Stimulated activated CD8-positive, alpha-beta memory T cell treated with anti-CD3 and anti-CD28 coated beads, Interleukin-12 subunit alpha, Interleukin-12 subunit beta, amount 100 ng/mL, for 1 hour (primary cell): ENCODE measurements at places on chromosomes 5 and 9.
A peak's percentile ranks its signal among the peaks of the same experiment; 100 is the strongest.

DNA sequence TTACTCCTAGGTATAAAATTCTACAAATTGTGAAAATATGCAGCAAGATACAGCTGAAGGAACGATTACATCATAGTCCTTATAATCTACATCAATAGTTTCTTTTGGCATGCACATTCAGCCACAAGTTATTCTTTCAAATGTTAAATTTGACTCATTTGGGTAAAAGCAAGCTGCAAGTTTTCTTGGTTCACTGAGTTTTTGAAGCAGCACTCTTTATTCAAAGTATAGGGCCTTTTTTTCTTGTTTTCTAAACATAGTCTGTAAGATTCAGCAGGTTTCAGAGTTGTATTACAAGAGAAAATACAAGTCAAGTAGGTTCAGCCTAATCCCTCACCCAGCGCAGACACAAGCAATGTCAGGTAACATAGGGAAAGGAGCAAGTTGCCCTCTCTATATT lies 981.5 kb downstream of the PTPRD start:
- DNase-seq, result no peak

- DNase-seq, result no peak
These were observed 168.8 kb upstream of the SLC27A6 start for GRCh38 chr5:128796506-128796905.

DNA sequence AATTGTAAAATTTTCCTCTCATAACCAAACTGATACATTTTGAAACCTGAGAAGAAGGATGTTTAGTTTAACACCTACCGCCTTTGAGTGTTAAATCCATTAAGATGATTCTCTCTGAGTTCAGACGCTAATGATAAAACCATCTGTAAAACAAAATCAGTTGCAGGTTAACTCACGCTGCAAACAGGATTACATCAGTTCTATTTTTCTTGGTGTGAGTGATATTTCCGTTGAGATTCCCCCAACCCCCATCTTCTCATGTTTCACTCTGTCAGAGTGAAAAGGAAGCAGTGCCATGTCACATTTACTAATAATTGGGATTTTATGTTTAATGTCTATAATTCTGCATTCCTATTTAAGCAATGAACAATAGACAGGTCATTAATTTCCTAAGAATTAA lies 146.5 kb downstream of the FANCC start:
- no peak for DNase-seq

GRCh38 chr5:172313915-172314314 lies 30.4 kb upstream of the UBTD2 start:
- no peak for DNase-seq

DNA sequence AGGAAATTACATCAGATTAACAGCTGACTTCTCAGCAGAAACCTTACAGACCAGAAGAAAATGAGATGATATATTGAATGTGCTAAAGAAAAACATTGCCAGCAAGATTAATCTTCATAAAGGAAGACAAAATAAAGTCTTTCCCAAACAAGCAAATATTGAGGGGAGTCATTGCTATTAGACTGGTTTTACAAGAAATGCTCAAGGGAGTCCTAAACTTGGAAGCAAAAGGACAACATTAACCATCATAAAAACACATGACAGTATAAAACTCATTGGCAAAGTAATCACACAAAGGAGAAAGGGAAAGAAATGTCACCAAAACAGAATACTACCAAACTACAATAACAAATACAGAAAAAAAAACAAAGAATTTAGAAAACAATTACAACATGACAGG lies 101.7 kb downstream of the FBXL17 start:
- DNase-seq, result no peak

DNA sequence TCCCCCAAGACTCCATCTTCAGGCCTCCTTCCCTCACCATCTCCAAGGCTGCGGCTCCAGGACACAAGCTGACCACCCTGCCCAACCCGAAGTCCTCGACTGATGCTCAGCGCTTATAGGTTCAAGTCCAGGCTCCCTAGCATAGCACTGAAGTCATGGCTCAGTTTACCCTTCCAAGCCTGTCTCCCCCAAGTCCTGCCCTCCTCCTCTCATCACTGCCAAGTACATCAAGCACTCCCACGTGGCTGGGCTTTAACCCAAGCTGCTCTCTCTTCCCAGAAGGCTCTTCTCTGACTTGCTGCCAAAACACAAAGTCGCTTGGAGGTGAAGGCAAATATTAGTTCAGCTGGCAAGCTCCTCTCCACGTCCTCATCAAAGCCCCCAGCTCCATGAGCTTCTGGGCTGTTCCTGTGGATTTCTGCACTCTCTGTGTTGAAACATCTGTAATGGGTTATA lies 22.1 kb upstream of the MARCHF6 start:
- DNase-seq, result no peak

- peak; percentile 9 for DNase-seq
These were observed 426 bp downstream of the FAM114A2 start for GRCh38 chr5:154038261-154038706.

DNA sequence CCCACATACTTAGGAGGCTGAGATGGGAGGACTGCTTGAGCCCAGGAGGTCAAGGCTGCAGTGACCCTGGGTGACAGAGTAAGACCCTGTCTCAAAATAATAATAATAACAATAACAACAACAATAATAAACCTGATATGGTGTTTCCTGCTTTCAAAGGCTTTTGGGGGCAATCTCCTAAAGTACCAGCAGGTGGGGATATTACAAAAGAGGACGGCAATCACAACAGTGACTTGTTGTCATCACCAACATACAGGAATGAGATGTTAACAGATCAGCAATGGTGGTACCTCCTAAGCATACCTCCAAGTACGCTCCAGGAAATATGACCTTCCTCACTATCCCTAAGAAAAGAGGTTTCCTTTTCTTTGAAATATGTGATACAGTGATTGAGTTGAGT lies 91.1 kb upstream of the RNF180 start:
- no peak for DNase-seq

- no peak for DNase-seq
These were observed 384 bp upstream of the DMXL1 start for GRCh38 chr5:119070578-119070827.

DNA sequence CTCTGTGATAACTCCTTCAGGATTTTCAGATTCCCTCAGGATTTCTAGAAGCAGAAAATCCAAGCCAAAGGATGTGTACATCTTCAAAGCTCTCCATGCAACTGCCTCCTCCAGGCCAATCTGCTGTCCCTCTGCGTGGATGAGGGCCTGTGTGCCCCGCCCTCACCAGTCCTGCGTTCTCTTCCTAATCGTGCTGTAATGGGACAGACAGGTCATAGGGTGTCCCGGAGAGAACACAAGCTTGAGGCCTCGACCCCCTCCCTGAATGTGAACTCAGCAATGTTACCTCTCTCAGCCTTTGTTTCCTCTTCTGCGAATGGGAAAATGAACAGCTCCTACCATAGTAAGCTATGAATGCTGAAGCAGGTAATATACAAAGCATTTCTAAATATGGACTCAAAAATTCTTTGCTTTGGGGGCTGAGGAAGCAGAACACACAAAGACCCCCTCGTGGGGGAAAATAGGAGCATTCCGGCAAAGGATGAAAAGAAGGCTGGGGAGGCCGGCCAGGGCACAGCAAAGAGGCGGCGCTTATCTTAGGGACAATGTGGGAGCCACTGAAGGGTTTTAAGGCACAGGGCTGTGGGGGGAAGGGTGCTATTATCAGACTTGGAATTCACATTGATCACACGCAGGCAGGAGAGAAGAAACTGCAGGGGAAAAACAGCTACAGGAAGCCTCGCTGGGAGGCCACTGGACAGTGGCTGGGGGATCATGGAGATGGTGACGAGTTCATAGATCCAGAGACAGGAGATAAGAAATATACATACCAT lies 57.2 kb upstream of the FBXW11 start:
- no peak for DNase-seq

DNA sequence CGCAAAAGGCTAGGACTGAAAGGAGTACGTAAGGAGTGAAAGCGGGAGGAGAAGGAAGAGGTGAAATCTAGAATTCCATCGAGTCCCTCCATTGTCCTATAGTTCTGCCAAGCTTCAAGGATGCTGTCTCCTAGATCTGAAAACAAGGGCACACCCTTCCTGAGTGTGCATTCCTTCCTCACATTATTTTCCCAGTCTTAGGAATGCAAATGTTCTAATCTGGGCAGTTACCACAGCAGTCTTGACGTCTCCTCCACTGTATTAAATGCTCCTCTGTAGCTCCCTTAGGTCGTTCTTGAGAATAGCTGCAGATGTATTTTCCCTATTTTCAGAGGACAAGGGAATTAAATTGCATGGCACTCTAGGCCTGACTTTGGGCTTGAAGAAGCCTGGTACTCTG lies 127.6 kb downstream of the SLIT3 start:
- DNase-seq, result no peak

DNA sequence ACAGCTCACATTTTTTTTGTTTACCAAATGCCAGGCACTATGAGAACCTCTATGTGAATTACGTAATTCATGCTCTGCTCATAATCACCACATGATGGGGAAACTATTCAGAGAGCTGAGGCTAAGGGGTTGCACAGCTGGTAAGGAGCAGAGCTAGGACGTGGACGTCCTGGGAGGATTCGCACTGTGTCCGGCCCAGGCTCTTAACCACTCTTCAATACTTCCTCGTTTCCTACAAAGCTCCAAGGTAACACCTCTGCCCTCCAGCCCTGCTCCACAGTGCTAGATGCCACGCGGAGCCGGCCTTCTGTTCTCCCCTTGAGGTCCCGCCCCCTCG lies 8.7 kb downstream of the PHF19 start:
- no peak for DNase-seq

- DNase-seq, result no peak
These were observed 180.8 kb downstream of the GOLPH3 start for GRCh38 chr5:31993165-31993961.

DNA sequence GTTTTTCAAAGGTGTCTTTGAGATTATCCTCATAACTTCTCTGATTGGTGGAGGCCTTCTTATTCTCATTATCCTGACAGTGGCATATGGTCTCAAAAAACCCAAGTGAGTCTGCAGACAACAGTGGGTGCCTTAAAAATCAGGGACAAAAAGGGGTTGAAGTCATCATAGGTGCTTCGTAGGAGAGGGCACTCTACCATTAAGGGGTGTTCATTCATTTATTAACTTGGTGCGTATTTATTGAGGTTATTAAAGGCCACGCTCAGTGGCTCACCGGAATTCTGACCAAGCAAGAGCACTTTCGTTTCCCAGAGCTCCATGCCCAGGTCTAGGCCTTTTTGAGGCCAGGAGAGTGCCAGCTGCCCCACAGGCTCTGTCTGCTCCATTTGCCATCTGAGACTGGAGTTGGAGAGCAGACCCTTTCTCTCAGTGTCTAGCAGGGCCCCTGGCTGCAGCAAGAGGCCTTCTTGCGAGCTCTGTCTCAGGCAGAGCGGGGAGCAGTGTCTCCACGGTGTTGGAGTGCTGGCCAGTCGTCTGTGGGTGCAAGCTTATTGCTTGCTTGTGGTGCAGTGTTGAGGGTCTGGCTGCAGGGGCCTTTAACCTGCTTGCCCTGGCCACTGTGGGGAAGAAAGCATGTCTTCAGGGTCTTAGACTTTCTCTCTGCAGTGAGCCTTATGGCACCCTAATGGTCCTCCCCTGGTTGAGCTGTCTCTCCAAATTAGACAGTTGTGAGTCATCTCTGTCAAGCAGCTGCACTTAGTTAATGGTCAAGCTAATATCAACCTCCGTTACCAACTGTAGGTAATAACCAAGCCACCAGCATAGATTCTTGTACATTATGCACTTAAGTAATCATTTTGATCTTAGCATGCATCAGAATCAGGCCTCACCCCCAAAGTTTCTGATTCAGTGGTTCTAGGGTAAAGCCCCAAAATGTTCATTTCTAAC lies 62.6 kb downstream of the IL31RA start:
- DNase-seq, result no peak

GRCh38 chr9:70205366-70206020 lies 53.3 kb upstream of the SMC5 start:
- DNase-seq, result no peak

- DNase-seq, result no peak
These were observed 505.1 kb downstream of the CDH12 start for GRCh38 chr5:22348027-22348426.

DNA sequence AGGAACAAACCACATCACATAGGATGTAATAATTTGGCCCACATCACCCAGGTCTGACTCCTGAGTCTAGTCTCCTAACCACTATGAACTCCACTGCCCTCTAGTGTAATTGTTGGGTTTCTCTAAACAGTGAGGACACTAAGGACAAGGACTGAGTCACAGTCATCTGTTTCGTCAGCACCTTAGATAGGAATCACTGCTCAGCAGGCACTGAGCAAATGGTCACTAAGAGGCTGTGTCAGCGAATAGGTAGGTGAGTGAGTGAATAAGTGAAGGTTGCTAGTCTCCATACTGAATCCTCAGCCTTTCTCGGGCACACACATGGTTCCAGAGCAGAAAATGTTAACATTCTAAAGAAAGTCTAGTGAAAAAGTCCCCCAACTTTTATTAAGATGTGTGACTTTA lies 278.6 kb downstream of the SPOCK1 start:
- no peak for DNase-seq

GRCh38 chr9:119758241-119758640 lies 389.0 kb upstream of the BRINP1 start:
- no peak for DNase-seq
